ENCODE measurements at places on chromosomes 2 and 18.

- DNase-seq = no peak
These were observed 42.3 kb downstream of the FAM124B start for GRCh38 chr2:224359569-224359968.

DNA sequence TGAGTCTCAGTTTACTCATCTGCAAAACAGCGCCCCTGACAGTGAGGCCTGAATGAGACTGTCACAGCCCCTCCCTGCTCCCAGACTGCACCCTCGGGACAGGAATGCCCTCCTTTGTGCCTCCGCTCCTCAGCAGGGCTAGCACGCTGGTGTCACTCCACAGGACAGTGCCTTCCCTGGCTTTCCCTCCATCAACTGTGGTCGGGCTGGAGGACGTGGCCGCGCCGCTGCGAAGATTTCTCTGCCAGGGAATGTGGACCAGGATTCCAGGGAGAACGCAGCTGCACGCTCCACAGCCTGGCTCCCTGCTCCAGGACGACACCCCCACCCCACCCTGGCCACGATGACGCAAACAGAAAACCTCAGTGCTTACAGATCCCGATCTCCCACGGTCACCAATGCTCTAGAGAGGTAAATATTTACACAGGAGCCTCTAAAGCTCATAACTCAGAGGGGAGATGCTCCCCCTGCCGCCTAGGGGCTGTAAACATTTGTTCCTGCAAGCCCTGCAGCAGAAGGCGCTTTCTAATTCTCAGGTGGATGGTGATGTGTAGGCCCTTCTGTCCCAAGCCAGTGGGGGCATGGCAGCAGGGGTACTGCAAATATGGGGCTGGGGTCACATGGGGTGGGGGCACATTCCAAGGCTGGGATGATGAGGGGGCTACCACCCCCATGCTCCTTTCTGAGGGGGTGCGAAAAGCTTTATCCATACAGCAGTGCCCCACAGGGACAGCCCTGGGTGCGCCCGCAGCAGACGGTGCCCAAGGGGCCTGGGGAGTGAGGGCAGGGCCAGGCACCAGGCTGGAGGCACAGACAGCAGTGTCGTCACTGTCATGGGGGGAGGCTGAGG, 12.4 kb downstream of the HS6ST1 start:
- no peak for DNase-seq

DNA sequence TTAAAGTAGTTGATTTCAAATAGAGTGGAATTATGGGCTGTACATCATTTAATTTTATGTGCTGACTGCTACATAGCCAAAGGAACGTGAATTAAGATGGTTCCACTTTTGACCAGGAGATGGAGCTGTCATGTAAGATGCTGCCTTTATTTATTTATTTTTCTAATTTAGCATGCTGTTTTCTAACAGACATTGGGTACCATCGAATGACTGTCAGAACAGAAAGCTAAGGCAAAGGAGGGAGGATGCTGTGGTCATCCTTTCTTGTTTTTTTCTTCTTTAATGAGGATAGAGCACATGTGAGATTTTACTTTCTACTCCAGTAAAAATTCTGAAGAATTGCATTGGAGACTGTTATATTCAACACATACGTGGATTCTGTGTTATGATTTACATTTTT, at the start of gene SCN2A:
TSS of gene SCN2A (plus strand) at position 185 of the 400 bp plus-strand sequence. CDS start 56,410 bp downstream, outside the sequence.
- DNase-seq = no peak

DNA sequence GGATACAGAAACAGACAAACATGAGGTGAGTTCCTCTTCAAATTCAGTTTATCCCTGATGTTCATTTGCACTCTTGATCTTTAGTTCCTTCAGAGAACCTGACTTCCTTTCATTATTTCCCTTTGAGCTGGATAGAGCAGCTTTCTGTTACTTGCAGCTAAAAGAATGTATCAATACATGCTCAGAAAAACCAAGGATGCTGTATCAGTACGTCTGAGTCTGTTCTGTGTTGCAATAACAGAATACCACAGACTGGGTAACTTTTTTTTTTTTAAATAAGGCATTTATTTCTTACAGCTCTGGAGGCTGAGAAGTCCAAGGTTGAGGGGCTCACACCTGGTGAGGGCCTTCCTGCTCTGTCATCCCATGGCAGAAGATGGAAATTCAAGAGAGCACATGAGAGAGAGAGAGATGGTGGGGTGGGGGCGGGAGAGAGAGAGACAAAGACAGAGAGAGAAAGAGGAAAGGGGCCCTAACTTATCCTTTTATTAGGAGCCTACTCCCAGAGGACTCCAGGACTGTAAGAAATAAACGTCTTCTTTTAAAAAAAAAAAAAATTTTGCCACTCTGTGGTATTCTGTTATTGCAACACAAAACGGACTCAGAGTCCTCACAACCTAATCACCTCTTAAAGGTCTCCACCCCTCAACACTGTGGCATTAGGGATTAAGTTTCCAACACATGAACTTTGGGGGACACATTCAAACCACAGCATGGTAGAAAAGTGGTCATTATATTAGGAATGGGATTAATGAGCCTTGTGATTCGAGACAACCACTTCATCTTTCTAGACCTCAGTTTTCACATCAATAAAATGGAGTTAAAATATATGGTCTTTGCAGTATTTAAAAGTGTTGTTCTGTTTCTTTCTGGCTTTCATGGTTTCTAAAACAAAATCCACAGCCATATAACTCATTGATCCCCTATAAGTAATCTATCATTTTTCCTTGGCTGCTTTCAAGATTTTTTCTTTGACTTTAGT, 18.4 kb upstream of the SELENOI start:
- DNase-seq = no peak

DNA sequence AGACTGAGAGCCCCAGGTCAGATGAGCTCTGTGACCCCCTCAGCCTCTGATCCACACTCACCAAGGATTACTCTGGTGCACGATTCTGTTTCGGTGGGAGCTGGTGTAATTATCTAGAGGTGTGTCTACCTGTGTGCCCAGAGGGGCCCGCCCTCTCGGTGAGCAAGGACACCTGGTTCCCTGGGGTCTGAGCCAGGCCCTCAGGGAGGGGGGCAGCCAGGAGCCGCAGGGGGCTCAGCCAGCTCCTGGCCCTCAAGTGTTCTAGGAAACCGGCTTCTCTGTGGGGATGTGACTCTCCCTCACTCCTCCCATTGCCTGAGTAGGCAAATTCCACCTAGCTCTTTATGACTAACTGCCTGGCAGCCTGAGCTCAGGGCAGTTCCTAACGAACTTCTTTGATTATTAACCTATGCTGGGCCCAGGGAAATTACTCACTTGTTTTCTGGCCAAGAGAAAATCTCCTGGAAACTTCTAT, 17.4 kb downstream of the AGAP1 start:
- DNase-seq = no peak
